ENCODE measurements at places on chromosomes 16 and 17. TPM values are rescaled to one million over a fixed set of nuclear protein-coding genes. Genes with fewer than 3 reads are reported as not detected.

IRF8 gene
- 29.5 TPM for total RNA-seq

AANAT gene
- not detected for total RNA-seq

MT4 gene
- total RNA-seq = not detected

DLX3 gene
- total RNA-seq = 3.9 TPM

RAPGEFL1 gene
- total RNA-seq = 15.0 TPM

KNOP1 gene
- 29.3 TPM for total RNA-seq

- no peak for DNase-seq
Observed at GRCh38 chr16:24013864-24014645, 178.3 kb downstream of the PRKCB start.

DNA sequence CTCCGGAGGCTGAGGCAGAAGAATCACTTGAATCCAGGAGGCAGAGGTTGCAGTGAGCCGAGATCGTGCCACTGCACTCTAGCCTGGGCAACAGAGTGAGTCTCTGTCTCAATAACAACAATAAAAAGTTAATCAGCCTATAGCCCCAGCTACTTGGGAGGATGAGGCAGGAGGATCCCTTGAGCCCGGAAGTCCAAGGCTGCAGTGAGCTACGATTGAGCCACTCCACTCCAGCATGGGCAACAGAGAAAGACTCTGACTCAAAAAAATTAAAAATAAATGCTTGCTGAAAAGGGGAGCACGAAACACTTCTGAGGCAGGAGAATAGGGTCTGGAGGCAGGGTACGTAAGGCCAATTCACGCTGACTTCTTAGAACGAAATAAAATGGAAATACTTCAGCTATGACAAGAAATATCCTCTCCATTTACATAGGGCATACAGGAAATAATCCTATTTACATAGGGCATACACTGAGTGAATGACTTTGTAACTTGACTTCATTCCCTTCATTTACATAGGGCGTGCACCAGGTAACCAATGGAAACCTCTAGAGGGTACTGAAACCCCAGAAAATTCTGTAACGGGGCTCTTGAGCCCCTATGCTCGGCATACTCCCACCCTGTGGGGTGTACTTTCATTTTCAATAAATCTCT, 3.2 kb upstream of the PRPSAP1 start:
- no peak for DNase-seq

- no peak for DNase-seq
Observed at GRCh38 chr17:72900654-72900971, 191.9 kb downstream of the SLC39A11 start.

DNA sequence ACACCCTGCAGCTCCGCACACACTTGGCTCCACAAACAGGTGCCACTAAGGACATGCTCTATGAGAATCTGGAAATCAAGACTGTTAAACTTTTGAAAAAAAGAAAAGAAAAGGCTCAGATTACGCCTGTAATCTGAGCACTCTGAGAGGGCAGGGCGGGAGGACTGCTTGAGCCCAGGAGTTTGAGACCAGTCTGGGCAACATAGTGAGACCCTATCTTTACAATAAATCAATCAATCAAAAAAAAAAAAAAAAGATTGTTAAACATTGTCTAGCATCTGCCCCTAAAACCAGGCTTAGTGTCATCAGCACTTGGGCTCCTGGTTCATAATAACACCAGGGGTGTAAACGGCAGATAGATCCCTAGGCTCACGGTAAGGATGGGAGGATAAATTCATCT, 37.5 kb upstream of the FAAP100 start:
- no peak for DNase-seq

GRCh38 chr16:54282202-54282927, 4.2 kb downstream of the IRX3 start:
- DNase-seq = peak; percentile 35

- DNase-seq = no peak
Observed at GRCh38 chr17:50283714-50284113, 9.4 kb downstream of the TMEM92 start.

- no peak for DNase-seq
Observed at GRCh38 chr17:19996086-19996485, 13.1 kb upstream of the SPECC1 start.

DNA sequence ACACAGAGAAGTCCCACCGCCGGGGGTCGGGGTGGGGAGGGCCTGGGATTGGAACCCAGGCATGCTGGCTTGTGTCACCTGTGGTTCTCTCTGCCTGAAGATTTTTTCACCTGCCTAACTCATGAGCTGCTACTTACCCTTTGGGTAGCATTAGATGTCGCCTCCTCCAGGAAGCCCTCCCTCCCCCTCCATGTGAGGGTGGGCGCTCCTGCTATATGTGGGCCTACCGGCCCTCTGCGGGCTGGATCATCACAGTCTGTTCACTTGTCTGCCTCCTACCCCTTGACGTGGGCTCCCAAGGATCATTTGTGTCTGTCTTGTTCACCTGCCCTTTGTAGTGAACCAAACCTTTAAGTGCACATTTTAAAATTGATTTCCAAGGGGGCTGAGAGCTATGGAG, 106.8 kb downstream of the SEC14L1 start:
- no peak for DNase-seq

- peak; percentile 77 for DNase-seq
Observed at GRCh38 chr16:84475643-84476240, 28.7 kb downstream of the MEAK7 start.

- DNase-seq = no peak
Observed at GRCh38 chr17:77394540-77395295, 253.9 kb downstream of the SEC14L1 start.
